ENCODE measurements at places on chromosomes 6 and 20.

DNA sequence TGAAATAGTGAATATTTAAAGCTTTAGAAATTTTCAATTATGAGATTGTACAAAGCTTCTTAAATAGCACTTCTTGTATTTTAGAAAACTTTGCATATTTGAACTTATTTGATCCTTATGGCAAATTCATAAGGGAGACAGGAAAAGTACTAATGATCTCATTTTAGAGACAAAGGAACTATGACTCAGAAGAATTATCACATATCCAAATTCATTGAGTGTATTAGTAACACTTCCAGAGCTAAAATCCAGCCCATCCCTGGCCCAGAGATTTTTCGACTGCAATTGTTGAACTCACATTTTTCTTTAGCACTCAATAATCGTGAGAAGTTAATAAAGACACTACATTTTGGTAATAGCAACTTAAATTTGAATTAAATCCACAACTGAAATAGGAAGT lies 704.3 kb downstream of the EPM2A start:
- no peak for DNase-seq

DNA sequence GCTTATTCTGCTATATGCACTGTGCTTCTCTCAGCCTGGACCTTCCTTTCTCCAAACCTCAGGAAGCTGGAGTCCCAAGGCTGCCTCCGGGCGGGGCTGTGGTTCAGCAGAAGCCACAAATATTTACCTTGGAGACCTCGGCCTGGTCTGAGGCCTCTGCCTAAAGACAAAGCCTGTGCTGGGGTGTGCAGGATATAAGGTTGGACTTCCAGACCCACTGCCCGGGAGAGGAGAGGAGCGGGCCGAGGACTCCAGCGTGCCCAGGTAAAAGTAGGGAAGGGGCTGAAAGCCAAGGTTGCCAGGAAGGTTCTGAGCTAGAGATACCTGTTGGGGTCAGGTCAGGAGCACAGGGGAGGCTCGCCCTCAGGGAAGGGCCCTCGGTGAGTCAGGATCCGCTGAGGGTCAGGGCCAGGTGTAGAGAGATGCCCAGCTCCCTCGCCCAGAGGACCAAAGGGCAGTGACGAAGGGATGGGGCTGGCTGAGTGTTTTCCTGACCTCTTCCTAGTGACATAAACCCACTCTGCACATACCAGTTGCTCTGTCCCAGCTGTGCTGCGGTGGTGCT lies at the start of gene BPIFB1:
Gene BPIFB1 (plus strand): TSS at position 224 of the 565 bp plus-strand sequence. CDS start 2,860 bp downstream, outside the sequence.
- no peak for DNase-seq

GRCh38 chr6:3194535-3195419 lies 32.7 kb downstream of the TUBB2B start:
- DNase-seq = peak; percentile 22

DNA sequence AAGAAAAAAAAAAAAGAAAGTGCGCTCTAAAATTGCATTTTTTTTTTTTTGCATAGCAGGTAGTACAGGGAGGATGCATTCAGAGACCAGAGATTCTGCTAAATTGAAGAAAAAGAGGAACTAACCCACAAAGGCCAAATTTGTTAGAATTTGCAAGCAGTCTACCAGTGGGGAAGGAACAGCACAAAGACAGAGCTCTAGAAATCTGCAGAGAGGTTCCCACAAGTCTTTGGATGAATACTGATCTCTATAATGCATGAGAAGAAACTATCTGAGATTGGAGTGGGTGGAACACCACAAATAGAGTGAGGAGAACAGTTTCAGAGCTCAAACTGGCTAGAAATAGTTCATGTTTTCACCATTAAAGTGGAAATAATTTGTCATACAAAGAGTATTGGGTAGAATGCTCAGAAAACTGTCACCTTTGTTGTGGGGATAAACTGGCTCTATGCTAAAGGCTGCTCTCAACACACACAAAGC lies 79.6 kb upstream of the AHI1 start:
- no peak for DNase-seq

DNA sequence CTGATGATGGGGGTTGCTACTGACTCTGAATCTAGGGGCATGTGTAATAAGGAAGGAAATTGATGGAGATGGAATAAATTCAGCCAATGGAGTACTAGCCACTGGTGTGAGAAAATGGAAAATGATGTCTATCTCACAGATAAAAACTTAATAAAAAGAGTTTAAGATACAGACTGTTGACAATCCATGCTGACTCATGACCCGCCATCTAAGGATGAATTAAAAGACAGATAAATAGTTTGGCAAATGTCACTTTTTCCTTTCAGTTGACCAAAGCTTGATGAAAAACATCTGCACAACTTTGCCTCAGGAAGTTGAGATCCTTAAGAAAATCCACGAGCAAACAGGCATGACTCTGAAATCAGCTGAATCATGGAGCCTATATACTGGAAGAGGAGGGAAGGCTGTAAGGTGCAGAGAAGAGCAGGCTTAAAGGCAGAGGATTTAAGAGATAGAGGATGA lies 82.6 kb upstream of the BMP5 start:
- no peak for DNase-seq

Measured in stimulated activated CD4-positive, alpha-beta T cell treated with anti-CD3 and anti-CD28 coated beads, Interleukin-15, amount 100 ng/mL, for 24 hours (primary cell).